Stimulated activated CD4-positive, alpha-beta T cell treated with anti-CD3 and anti-CD28 coated beads, TNF-alpha, amount 100 ng/mL, for 24 hours (primary cell): ENCODE measurements at places on chromosomes 4 and X.
A peak's percentile ranks its signal among the peaks of the same experiment; 100 is the strongest.

- DNase-seq: no peak
Observed at GRCh38 chrX:70336767-70337166, 46.9 kb downstream of the KIF4A start.

- no peak for DNase-seq
Observed at GRCh38 chrX:122087341-122087740, 1039.9 kb downstream of the GLUD2 start.

- no peak for DNase-seq
Observed at GRCh38 chr4:85496126-85496849, 21.3 kb downstream of the ARHGAP24 start.

DNA sequence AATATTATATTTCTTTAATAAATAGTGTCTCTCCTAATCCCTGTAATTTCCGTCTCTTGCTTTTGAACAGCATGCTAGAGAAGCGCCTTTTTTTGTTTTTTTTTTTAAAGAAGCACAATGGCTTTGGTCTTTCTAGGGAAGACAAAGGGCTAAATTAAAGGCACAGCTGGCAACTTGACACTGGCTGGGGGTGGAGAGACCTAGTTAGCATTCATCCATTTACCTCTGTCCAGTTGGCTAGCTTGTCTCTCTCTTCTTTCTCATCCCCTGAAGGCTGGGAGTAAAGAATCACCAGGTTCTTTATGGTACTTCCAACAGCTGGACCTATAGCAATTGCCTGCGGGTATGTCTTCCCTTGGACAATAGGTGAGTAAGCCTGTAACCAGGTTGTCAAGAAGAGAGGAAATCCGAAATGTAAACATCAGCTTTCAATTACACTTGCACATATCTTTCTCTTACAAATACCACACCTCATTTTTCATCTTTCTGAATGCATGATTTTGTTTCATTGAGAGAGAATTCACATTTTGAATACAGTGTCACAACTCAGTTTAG lies 178.4 kb upstream of the GPR101 start:
- DNase-seq: no peak

GRCh38 chr4:93659629-93660028 lies 168.9 kb upstream of the ATOH1 start:
- DNase-seq: no peak

DNA sequence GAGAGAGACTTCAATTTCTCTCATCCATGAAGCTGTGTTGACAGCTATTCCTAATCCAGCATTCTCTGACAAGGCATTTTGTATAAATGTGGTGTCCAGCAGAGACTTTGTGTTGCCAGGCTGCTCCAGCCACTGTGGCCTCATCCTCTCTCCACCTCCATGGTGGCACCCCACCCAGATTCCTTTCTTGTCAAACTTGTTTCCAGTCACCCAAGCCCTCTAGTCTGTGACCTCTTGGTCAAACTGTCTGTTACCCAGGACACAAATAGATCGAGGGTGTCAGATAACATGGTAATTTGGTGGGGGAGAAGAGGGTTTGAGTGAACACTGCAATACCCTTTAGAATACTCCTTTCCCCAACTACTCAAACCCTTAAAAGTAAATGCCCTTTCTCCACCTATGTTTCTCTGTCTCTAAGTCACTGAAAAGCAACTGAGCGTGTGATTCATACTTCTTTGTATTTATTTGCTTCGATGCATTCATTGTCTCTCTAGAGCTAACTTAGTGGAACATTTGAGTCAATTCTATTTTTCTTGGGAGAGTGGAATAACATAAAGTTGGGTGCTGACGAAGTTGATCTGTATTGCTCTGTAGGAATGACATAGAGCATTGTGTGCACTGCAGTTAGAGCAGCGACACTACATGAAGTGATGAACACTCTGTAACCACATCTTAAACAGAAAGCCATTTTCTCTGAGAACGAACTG lies 13.7 kb downstream of the PITX2 start:
- no peak for DNase-seq

DNA sequence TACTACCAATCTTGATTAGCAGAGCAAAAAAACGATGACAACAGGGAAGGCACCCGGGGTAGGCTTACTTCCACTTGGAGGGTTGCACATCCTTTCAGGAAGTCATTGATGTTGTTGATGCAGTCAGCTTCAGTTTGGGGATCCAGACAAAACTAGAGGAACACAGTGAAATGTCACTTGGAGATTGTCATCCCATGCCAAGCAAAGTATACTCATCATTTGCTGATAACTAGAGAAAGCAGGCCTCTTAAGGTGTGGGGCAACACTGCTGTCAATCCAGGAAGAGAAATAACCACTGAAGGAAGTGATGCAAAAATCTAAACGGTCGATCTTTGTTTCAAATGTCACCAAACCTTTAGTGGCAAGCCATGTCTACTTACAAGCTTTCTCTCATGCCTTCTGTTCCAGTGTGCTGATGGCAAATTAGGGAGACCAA lies 1.4 kb downstream of the ARHGEF6 start:
- no peak for DNase-seq

GRCh38 chrX:135006187-135006586 lies 15.4 kb downstream of the SMIM10 start:
- no peak for DNase-seq

DNA sequence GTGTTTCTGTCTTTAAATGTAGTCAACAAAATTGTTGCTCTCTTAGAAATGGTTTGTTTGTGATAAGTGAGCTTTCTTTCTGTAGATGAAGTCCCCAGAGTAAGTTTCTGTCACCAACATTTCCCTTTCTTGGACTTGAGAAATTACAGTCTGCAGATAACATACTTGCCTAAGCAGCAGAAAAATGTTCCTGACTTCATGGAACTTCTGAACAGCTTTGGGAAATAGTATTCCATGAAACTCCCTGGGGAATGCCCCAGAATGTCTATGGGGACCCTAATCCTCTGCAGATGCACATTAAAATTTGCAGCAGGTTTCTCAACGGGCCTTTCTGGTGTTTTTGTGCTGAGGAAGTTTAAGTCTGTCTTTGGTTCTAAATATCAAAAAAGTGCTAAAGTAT lies 38.6 kb upstream of the NEIL3 start:
- DNase-seq: no peak

DNA sequence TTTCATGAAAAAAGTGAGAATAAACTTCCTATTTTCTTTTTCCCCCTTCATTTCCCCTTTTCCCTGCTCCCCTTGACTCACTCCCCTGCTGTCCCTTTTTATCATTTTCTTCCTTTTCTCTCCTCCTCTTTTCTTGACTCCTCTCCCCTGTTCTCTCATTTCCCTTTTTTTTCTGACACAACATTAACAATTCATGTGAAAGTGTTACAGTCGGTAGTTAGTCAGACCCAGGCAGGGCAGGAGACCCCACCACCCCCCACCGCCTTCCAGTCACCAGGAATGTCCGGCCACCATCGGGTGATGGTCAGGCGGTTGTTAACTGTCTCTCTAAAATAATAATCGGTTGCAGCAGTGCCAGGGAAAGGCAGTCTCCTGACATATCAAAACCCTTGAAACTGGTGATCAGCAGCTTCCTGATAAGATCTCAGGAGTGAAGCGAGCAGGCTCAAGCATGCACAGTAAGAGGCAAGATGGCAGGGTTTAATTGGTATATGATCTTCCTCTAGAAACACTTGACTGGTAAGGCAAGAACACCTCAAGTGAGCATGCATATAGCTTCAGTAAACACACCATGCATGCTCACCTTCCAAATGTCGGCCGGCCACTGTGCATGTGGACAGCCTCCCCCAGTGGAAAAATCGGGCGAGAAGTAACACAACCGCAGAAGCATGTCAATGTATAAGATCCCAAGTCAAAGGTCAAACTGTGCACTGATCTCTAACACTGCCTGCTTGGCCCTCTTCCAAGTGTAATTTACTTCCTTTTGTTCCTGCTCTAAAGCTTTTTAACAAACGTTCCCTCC lies 191.4 kb downstream of the NDST4 start:
- no peak for DNase-seq

DNA sequence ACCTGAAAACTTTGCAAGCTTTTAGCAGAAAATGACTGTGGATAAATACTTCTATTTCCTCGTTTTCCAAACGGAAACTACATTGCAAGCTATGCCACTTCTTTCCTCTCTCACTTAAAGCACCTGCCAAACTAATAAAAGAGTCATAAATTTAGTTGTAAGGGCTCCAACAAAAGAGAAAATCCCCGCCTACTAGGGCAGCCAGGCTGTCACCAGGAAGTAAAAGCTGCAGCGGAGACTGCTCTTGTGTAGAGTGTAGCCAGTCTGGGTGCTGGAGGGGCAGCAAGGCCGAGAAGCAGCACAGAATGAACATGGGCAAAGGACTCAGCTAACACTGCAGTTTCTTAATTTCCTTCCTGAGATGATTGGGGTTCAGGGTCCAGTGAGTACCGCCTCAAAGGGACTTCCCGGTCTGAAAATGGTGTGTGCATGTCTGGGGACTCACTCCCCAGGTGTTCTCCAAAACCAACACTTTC lies 89.3 kb upstream of the MAML3 start:
- no peak for DNase-seq

DNA sequence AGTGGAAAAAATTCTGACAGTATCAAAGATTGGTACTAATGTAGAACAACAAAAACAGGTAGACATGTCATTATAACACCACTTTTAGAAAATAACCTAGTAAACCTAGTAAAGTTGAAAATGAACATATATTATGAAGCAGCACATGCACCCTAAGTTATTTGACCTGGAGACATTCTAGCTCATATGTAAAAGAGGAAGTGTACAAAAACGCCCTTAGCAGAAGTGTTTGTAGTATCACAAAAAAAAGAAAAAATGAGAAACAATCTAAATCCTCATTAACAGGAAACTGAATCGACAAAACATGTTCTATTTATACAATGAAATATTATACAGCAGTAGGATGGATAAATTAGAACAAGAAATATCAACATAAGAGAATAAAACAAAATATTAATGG lies 318.9 kb upstream of the PPP1R2C start:
- no peak for DNase-seq

GRCh38 chr4:83358410-83358809 lies 23.8 kb upstream of the HPSE start:
- no peak for DNase-seq

- peak; percentile 29 for DNase-seq
Observed at GRCh38 chr4:148444296-148445070, 2.3 kb upstream of the NR3C2 start.

GRCh38 chr4:121642876-121643585 lies 53.7 kb downstream of the ANXA5 start:
- no peak for DNase-seq
